ENCODE measurements at places on chromosomes 5 and 9. TPM values are rescaled to one million over a fixed set of nuclear protein-coding genes. Genes with fewer than 3 reads are reported as not detected.

DNA sequence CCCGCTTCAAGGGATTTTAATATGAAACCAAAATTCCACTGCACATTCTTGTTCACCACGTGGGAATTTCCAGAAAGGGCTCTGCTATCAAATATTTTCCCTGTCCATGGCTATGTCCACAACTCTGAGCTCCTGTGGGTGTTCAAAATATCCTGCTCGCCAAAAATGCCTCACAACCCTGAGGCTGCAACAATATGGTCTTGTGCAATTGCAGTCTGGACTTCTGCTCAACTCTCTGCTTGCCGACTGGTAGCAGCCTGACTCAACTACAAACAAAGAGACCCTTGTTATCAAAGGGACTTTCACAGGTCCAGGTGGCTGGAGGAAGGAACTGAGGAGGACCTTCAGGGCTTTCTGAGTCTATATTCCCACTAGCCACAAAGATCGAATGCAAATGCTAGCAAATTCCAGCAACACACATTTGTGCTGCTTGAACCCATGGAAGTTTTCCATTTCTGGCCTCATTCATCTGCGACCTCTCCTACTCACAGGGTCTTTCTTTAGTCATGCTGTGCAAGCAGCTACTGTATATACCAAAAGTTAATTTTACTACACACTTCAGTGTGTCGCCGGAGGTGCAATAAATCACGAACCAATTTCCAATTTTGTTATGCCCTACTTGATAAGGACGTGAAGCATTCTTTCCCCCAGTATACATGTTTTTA is 169.2 kb upstream of the SLC30A5 start:
- H3K4me1 ChIP-seq, result peaks cover 4% of the 10 kb centered on the region
- no peaks in the 10 kb centered on the region for H3K36me3 ChIP-seq
- DNase-seq, result no peak
- no peak overlapping the region for H3K4me3 ChIP-seq
- no peaks in the 10 kb centered on the region for H3K27me3 ChIP-seq

DNA sequence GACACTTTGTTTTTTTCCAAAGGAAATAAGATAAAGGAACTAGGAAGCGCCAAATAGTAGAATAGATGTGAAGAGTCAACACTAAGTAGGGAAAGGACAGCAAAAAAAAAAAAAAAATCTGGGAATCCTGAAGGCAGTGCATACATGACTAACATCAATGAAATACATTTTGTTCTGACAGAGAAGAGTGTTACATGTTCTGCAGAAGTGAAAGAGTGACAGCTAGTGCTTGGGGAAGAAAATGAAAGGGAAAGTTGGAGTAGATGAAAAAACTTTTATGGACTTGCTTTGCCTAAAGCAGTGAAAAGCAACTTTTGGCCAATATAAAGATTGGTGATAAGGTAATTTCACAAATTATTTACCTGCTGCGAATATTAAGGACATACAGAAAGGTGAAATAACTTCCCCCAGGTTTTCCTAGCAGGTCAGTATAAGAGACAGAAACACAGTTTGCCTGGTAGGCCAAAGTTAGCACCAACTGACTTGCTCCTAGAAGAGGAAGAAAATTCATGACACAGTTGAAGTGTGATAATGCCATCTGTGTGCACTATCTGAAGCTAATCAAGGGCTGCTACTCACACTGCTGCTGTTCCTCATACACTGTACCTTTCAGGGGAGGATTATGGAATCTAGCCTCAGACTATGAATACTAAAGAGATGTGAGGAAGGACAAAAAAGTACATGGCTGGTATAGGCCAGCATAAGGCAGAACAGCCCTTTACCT is 38.6 kb downstream of the RANBP6 start:
- no peaks in the 10 kb centered on the region for H3K36me3 ChIP-seq
- H3K27ac ChIP-seq, result no peak overlapping the region
- H3K4me3 ChIP-seq, result no peak overlapping the region
- no peak for DNase-seq
- peaks cover 2% of the 10 kb centered on the region for H3K4me1 ChIP-seq

DNA sequence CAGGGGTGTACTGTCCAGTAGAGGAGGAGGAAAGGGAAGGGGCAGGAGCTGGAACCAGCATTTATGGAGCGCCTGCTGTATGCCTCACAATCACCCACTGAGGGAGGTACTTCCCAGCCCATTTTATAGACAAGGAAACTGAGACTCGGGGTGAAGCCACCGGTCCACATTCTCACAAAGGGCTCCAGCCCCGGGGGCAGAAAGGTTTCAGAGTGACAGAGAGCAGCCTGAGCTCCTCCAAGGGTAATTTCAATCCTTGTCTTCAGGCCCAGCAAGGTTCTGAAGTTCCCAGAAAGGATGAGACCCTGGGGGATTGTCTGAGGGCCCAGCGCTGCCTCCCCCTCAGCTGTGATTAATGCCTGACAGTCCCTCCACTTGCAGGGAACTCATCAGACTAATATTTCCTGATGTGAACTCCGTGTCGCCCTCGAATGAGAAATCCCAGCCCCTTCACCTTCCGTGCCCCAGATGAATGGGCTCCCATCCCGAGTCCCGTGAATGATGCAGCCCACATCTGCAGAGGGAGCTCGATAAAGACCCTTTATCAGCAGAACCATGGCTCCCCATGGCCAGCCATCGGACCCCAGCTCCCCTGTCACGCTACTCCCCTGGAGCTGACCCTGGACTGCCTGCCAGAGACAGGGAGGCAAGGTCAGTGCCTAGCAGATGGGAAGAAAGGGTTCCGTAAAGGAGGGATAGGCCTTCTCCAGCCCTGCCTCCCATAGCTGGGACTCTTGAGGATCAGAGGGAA is 32.1 kb upstream of the MVB12B start:
- no peak for DNase-seq
- no peak overlapping the region for H3K4me3 ChIP-seq
- H3K27me3 ChIP-seq, result no peaks in the 10 kb centered on the region
- H3K36me3 ChIP-seq, result no peaks in the 10 kb centered on the region
- H3K27ac ChIP-seq, result no peak overlapping the region

DNA sequence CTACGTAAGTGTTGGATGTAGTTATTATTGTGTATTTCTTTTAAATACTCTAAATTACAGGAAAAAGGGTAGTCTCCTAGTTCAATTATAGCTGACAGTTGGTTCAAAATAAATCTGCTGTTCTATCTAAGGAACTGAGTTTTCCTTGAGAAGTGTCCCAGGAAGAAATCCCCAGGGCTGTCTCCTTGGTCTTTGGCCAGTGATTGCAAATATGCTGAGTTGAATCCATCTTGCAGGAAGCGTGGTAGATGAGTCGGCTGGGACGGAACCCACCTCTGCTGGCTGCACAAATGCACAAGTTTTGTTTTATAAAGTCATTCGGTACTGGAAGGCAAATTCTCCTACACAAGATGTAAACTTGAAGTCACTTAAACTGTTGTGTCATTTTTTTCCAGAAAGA is 30.2 kb upstream of the HOMER1 start:
- DNase-seq, result no peak
- no peak overlapping the region for H3K4me3 ChIP-seq
- no peak overlapping the region for H3K27ac ChIP-seq
- peaks cover 2% of the 10 kb centered on the region for H3K4me1 ChIP-seq

- H3K4me3 ChIP-seq, result no peak overlapping the region
- no peaks in the 10 kb centered on the region for H3K36me3 ChIP-seq
- H3K27me3 ChIP-seq, result no peaks in the 10 kb centered on the region
- no peak overlapping the region for H3K27ac ChIP-seq
- H3K4me1 ChIP-seq, result no peaks in the 10 kb centered on the region
Measured at GRCh38 chr9:14453286-14453685, 139.3 kb upstream of the NFIB start.

DNA sequence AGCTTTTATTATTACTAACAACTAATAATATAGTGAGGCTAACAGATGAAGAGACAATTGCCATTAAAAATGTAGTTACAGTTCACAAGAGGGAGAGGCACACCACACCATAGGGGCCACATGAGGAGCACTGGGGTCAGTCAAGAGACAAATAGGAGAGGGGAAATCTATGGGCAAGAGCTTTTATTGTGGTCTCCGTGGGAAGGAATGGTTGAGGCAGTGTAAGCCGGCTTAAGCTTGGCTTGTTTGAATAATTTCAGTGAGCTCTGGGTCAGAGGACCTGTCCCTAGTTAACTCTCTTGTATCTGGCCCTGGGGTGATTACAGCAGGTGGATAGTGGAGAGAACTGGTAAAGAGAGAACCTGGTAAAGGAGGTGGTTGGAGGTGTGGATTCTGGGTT is 35.3 kb downstream of the OGN start:
- no peaks in the 10 kb centered on the region for H3K4me1 ChIP-seq
- no peaks in the 10 kb centered on the region for H3K27me3 ChIP-seq
- no peak for DNase-seq
- no peak overlapping the region for H3K27ac ChIP-seq
- no peak overlapping the region for H3K4me3 ChIP-seq
- H3K36me3 ChIP-seq, result no peaks in the 10 kb centered on the region

DNA sequence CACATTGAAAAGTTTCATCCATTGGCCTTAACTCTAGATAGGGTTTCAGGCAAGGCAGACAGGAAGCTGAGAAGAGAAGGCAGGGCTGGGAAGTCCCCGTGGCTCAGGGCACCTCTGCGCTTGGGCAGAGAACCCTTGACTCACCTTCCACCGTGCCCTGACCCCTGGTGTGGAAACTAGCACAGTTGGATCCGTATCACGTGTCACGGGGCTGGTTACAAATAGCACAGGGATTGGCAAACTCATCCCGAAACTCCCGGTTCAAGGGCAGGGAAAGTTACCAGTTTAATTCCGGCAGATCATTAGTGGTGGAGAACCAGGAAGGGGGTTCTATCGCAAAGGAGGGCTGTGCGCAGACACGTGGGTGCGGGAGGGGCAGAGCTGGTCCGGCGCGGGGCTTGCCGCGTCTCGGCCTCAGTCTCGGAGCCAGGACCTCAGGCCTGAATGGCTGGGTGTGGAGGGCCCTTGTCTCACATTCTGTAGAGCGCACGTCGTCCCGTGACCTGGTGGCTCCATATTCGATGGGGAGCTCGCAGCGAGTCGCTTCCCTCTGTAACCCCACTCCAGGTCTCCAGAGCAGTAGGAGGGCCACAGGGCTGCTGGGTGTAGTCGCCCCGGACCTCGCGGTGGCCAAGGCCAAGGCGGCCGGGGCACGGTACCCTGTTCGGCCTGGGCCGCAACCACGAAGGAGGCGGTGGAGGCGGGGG is 771 bp upstream of the TMEM171 start:
- no peaks in the 10 kb centered on the region for H3K27me3 ChIP-seq
- H3K4me1 ChIP-seq, result no peaks in the 10 kb centered on the region
- no peaks in the 10 kb centered on the region for H3K36me3 ChIP-seq
- H3K4me3 ChIP-seq, result peak overlapping the region; percentile 30
- no peak overlapping the region for H3K27ac ChIP-seq
- DNase-seq, result no peak

DNA sequence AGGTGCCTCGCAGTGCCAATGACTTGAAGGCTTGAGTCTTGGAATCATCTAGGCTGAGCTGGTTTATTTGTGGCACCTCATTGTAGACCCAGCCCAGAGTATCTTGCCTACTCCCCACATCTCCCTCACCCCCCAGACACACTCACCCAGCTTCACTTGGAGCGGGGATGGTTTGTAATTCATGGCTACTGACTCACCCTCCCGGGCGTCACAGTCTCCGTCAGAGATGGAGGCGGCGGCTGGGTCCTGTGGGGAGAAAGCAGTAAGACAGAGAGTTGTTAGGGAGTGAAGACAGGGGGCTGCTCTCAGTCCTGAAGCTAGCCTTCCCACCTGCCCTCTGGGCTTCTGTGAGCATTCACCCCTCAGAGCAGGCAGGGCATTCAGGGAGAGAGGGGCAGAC is 29.0 kb upstream of the MYORG start:
- H3K36me3 ChIP-seq, result no peaks in the 10 kb centered on the region
- H3K4me3 ChIP-seq, result no peak overlapping the region
- no peaks in the 10 kb centered on the region for H3K27me3 ChIP-seq
- no peaks in the 10 kb centered on the region for H3K4me1 ChIP-seq
- DNase-seq, result no peak

GRCh38 chr9:20550326-20550725 is 72.0 kb downstream of the MLLT3 start:
- no peak overlapping the region for H3K27ac ChIP-seq
- peaks cover 3% of the 10 kb centered on the region for H3K4me1 ChIP-seq
- H3K27me3 ChIP-seq, result no peaks in the 10 kb centered on the region
- no peak for DNase-seq

DNA sequence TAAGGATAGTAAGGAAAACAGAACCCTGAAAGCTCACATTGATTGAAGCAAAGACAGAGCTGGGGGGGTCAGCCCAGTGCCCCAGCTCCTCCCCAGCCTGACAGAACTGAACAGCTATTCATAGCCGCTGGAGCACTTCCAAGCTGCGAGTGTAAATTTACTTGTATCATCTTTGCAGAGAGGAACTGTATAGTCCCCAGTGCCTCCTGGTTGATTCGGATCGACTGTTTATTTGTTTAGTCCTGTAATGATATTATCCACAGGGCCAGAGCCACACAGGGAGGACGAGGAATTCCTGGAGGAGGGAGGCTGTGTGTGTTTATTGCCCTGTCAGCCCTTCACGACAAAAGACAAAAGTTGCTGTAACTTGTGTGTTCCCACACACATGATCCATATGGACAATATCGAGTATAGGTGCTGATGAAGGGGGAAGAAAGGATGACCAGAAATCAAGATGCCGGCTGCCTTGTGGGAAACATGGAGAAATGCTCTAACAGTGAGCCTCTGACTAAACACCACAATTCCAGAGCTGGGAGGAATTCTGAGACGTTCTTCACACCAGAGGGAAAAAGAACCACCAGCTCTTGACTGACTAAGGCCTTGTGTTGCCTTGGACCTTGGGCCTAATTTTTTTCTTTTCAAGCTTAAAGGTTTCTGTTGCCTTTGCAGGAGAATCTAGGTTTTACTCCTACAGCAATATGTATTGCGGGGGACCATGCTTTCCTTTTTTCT is 31.1 kb downstream of the FOXD1 start:
- no peak for DNase-seq
- no peak overlapping the region for H3K27ac ChIP-seq
- H3K36me3 ChIP-seq, result no peaks in the 10 kb centered on the region
- no peaks in the 10 kb centered on the region for H3K27me3 ChIP-seq
- H3K4me3 ChIP-seq, result no peak overlapping the region

DNA sequence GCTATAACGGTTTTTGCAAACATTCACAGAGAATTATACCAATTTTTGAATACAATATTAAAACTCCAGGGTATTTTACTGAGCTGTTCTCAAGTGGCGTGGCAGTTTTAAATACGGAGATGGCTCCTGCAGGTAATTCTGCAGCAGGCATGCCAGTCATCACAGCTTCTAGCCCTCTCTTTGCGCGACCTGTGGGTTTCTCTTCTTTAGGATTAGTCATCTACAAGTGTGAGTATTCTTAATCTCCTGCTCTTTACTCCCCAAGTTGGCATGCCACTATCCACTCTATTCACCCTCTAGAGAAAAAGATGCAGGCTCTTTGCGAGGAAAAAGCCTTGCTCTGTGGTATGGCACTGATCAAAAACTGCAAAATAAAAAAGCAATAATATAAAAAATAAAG is 43.9 kb downstream of the ANKRD31 start:
- H3K4me3 ChIP-seq, result no peak overlapping the region
- no peaks in the 10 kb centered on the region for H3K36me3 ChIP-seq
- H3K4me1 ChIP-seq, result no peaks in the 10 kb centered on the region
- no peaks in the 10 kb centered on the region for H3K27me3 ChIP-seq

The LCNL1 gene
- total RNA-seq, result 1.5 TPM

The ADAMTS13 gene
- total RNA-seq, result 1.8 TPM

The BHMT2 gene
- 4.8 TPM for total RNA-seq

The ITK gene
- 1.7 TPM for total RNA-seq

The PBX3 gene
- total RNA-seq, result 98.5 TPM

The TRPM6 gene
- 0.69 TPM for total RNA-seq
